Activated CD8-positive, alpha-beta memory T cell treated with anti-CD3 and anti-CD28 coated beads for 48 hours (primary cell): ENCODE measurements at places on chromosomes 5 and 9.

- no peak for DNase-seq
These were observed 12.9 kb downstream of the TJP2 start for GRCh38 chr9:69186841-69187611.

DNA sequence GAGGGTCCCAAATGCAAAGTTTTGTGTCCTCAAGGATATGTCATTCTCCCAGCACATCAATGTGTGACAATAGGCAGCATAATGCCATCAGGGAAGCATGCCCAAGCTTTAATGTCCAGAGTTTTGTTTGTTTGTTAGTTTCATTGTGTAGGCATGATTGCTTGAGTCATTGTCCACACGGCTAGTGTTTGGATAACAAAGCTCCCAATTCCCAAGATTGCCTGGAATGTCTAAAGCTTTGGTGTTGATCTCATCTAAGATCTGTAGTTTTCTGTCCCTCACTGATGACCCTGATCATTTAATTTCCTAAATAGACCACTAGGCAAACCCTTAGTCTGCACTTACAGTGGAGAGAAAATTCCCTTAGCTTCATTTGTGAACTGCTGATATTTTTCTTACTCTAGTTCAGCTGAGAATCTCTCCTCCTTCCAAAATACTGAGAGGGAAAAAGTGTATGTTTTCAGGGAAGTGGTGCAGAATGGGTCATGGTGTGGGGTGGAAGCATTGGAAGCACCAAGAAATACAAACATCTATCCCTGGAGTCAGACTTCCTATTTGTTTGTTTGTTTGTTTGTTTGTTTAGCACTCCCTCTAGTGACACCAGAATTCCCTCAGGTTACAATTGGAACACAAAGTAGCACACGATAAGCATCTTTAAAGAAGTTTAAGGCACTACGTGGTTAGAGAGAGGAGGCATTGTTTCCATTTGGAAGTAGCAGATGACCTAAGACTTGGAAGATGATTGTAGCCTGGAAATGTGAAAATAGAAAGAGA is 127.1 kb downstream of the PRDM6 start:
- DNase-seq, result no peak

- no peak for DNase-seq
These were observed 107.7 kb upstream of the CDKN2B start for GRCh38 chr9:22116758-22117157.

DNA sequence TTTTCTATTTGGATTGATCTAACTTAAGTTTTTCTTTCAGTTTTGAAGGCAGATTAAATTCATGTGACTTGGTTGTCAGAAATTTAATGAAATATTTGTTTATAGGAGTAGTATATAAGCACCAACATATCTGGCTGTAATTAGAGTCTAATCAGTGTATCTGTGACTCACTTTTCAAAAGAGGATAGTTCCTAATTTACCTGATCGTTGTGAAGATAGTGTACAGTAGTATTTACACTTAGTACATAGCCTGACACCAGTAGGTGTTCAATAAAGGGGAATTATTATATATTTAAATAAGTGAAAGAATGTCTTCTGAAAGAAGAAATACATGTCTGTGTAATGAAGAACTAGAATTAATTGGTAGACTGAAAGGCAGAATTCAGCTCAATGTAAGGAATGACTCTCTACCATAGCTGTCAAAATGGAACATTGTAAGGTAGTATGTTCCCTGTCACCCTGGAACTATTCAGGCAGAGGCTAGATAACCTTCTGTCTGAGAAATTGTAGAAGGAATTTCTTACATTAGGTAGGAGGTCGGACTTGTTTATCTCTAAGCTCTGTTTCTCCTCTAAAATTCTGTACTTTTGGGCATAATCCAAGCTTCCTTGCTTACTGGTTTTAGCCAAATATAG is 8.6 kb downstream of the TGFBR1 start:
- DNase-seq, result no peak

DNA sequence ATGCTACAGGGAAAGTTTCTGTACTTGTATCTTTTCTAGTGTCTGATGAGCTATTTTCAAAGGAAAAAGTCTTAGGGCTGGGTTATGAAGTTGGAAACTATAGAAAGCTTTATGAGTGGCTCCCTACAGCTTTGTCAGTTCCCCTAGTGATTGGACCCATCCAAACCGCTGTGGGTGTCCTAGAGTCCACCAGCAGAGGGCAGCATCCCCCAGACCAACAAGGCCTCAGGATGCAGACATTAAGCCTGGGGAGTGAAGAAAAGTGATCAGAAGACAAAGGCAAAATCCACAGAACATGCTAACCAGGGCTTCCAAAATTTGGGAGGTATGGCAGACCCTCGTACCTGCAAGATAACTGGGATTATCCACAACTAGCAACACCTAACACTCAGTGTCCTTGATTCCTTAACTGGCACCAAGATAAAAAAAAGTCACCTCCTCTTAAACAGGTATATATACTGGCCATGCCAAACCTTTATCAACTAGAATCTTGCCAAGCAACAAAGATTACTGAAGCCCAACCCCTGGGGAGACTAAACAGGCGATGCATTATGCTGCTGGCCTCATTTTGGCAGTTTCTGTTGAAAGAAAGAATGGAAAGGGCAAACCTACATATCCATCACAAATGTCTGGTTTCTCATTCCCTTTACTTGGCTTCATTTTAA is 110.4 kb upstream of the NR5A1 start:
- DNase-seq, result peak; percentile 55

DNA sequence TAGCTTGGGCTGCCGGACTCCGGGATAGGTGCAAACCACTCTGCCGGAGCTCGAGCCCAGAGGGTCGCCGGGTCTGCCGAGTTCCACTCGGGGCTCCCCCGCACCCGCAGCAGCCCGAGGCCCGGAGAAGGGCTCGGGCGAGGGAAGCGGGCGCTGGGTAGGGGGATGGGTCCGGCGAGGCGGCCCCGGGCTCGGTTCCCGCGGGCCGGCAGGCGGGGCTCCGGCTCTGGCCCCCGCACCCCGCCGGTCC is 507 bp downstream of the RICTOR start:
- no peak for DNase-seq

GRCh38 chr5:39216631-39217030 is 2.7 kb downstream of the FYB1 start:
- no peak for DNase-seq

DNA sequence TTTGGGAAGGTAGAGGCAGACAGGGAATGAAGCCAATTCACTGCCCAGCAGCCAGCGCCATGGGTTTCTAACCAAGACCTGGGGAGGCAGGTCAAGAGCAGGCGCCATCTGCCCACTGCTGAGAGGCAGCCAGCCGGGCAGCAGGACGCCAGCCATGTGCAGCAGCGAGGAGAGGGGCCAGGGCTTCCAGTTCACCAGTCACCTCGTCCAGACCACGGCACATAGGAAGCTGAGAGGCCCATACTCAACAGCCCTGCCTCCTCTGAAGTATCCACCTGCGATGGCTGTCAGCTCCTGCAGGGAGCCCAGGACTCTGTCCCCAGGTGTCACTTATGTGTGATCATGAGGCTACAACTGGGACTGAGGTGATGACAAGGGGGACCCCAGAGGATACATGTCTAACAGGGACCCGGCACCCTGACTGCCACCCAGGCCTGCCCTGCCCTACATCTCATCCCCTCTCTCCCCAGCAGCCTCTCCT is 30.1 kb downstream of the IPPK start:
- no peak for DNase-seq

- no peak for DNase-seq
These were observed 209.3 kb downstream of the C9orf50 start for GRCh38 chr9:129411501-129412175.

GRCh38 chr5:35354751-35355150 is 124.5 kb upstream of the PRLR start:
- DNase-seq, result no peak

DNA sequence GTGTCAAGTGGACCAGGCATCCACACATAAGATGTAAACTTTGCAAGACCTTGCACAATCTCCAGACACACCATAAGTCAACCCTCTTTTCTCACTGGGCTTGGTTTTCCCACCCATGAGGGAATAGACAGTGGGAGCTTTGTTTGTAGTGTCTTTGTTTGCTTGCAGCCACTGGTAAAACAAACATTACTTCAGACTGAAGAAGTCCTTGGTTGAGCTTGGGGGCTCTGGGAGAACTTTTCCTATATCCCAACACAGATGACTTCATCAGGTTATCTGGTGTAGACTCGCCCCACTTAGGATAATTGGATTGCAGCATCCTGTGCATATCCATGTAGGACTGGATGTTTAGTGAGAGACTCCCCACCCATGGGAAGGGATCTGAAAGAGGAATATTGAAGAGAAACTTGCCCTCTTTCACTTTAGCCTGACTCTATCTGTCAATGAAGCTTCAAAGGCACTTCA is 11.5 kb upstream of the ADGRV1 start:
- no peak for DNase-seq

DNA sequence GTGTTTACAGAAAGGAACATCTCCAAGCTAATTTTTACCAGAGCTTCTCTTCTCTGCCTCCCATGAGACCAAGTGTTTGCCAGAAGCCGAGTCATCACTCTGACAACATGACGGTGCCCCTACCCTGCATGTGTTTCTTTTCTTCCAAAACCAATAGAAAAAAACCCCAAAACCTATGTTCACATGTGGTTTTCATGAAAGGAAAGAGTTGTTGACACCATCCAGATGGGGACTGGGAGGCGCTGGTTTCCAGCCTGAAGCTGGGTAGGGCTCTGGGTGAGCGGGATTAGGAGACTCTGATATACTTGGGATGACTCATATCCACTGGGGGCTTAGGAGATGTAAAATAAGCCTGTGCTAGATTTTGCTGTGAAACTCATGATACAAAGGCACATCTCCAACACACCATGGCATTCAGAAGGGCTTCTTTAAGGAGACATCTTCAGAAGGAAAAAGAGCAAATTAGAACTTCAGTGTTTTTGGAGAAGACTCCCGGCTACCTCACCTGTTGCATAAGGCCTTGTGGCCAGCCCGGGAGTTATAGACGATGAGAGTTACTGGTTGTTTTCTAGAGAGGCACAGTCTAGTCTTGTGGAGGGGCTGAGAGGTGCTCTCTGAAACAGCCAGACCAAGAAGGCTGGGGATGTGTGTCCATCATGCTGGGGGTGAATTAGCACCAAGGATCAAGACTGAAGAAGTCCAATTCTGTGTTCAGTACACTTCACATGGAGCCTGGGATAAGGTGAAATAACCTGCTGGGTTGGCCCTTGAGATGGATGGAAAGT is 108.9 kb upstream of the LHFPL2 start:
- DNase-seq, result no peak

GRCh38 chr5:54743997-54744788 is 226.6 kb downstream of the SNX18 start:
- no peak for DNase-seq

GRCh38 chr5:116838011-116838536 is 263.5 kb upstream of the SEMA6A start:
- no peak for DNase-seq

- no peak for DNase-seq
These were observed 64.9 kb upstream of the HSPB3 start for GRCh38 chr5:54390539-54391031.

DNA sequence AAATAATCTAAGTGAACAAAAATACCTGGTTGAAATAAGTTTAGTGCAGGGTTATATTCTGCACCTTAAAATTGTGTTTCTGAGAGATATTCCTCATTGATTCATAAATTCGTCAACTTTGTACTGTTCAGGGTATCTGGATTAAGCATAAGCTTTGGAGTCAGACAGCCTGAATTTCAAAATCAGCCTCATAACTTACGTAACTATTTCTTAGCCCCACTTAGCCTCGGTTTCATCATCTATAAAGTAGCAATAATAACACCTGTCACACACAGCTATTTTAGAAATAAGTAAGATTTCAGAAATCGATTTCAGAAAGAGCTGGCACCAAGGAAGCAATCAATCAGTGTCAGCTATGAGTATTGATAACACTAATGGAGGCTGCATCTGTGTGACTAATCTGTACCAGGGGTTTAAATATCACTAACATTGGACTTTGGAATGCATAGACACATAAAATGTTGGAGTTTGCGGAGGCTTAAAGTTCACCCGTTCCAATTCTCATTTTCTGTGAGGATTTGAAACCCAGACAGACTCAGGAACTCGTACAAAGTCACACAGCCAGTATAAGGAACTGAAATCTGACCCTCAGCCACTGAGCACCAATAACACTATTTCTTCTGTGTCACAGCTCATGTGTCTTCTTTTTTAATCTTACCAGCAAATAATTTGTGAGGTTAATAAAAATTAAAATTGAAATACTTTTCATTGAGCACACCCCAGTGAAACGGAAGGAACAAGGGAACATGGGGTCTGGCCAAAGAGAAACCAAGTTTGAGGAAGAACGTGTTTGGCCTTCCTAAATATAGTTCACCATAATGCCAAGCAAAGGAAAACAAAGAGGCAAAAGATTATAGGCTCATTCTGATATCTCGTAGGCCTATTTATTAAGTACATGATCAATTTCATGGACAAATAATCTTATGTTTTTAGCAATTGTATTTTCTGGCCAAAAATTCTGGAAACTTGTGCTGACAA is 194.4 kb upstream of the PTGER4 start:
- DNase-seq, result no peak

DNA sequence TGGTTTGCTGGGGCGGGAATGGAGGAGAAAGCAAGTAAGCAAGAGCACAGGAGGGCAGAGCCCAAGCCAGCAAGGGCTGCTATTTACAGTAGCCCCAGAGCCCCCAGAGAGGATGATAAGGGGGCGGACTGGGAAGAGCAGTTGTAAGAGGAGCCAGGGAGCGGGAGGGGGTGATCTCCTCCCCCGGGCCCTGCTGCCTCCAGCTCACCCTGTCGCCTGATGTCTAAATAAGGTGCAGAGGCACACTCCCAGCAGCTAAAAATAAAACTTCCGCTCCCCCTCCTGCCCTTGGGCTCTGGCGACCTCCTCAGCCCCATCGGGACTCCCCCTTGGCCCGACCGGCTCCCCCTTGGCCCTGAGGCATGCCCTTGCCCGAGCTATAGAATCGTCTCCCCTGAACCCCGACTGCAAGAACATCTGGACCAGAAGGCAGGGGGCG is 14.4 kb upstream of the CCDC69 start:
- DNase-seq, result no peak

GRCh38 chr9:125924351-125924750 is 177.2 kb downstream of the PBX3 start:
- DNase-seq, result no peak

DNA sequence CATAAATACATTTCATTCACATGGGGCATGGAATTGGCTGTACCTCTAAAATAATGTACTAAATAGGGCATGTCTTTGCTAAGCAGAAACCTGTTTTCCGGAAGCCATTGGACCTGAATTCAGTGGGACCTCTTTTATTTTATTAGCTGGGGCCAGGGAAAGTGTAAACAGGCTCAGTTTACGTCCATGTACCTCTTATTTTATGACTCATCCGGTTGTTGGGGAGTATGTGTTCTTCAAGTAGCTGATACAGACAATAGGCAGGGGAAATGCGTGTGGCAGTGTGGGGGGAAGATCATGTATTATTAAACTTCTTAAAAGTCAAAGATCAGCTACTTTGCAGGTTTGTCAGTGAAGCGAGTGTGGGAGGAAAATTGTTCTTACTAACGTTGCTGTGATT is 1.4 kb upstream of the GDNF start:
- DNase-seq, result no peak

DNA sequence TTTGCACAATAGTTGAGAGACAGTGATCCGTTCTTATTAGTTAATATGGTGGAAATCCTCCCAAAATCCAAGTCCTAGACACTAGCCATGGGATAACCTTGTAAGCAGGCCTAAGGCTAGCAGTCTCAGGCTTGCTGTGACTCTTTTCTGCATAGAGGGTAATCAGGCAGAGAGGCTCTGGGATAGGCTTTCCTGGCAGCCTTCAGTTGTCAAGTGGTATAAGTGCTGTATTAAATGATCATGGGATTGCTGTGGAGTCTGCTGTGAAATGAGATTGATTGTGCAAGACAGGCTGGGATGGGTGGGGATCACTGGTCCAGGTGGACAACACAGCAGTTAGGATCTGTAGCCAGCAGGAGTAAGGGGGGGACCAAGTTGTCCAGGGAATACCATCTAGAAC is 416.4 kb downstream of the TLE4 start:
- DNase-seq, result no peak
